ENCODE measurements at places on chromosomes 7 and 10. TPM values are rescaled to one million over a fixed set of nuclear protein-coding genes. Genes with fewer than 3 reads are reported as not detected.

GRCh38 chr10:14884082-14884481 is 5.4 kb downstream of the SUV39H2 start:
- no peak for DNase-seq
- H3K4me1 ChIP-seq: peaks cover 5% of the 10 kb centered on the region
- H3K27ac ChIP-seq: no peak overlapping the region
- H3K27me3 ChIP-seq: no peaks in the 10 kb centered on the region
- no peak overlapping the region for H3K4me3 ChIP-seq

UPK3B gene
- 1.2 TPM for total RNA-seq

OPTN gene
- total RNA-seq: 21.8 TPM

PAPSS2 gene
- 20.2 TPM for total RNA-seq

DNA sequence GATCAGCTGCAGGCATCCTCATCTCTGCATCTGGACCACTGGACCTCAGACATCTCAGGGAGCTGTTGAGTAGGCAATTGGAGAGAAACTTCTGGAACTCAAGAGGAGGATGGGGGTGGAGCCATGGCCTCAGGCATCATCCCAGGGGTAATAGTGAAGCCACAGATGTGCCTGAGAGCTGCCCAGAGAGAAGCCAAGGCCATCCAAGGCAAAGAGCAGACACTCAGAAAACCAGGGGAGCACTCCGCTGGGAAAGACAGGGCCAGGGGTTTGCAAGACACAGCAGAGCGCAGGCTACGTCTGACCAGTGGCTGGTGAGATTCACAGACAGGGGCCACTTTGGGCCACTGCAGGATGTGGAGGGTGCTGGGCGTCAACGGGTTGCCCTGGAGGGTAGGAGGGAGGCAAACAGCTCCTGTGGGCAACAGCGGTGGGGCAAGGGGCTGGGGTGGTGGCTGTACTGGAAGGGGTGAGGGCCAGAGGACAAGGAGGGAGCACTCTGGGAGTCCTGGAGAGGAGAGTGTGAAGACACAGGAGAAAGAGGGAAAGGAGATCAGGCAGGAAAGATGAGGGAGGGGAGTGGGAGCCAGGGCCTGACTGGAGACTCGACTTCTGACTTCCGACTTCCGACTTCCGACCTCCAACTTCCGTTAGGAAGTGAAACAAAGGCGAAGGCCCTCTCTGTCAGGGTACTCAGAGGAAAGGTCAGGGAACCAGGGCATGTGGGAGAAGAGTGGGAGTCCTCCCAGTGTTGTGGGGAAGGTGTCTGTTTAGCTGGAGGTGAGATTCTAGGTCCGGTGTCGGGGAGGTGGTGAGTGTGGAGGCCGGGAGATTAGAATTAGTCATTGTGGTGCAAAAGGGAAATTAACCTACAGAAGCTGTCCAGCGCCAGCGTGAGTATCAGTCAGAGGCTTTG is 69.7 kb upstream of the ANTXRL start:
- no peak overlapping the region for H3K4me3 ChIP-seq
- no peaks in the 10 kb centered on the region for H3K36me3 ChIP-seq
- no peaks in the 10 kb centered on the region for H3K4me1 ChIP-seq
- no peak for DNase-seq
- H3K27ac ChIP-seq: no peak overlapping the region

WEE2 gene
- not detected for total RNA-seq

GRCh38 chr10:88089498-88089897 is 226.1 kb downstream of the PTEN start:
- no peaks in the 10 kb centered on the region for H3K4me1 ChIP-seq
- no peak for DNase-seq
- H3K36me3 ChIP-seq: no peaks in the 10 kb centered on the region

DNA sequence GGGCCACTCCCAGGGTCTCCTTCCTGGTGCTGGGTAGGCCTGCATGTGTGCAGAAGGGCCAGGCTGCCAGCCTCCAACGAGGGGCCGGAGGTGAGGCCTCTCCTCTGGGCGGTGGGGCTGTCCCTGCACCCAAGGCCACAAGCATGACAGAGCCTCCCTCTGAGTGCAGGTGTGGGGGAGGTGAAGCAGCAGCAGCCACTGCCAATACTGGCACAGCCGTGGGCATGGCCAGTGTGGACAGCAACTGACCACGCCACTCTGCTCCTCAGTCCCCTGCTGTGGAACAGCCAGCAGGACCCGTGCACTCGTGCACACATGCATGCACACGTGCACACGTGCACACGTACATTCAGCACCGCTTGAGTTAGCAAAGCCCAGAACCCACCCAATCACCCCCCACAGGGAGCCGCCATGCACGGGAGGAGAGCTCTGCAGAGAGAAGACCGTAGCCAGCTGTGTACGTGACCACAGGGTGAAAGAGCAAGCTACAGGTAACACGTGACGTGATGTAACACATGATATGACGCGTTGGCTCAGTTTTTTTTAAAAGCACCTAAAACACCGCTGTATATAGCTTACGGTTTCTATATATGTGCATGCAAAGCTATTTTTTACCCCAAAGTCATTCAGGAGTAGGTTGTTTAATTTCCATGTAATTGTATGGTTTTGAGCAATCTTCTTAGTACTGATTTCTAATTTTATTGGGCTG is 23.1 kb downstream of the PAPOLB start:
- no peaks in the 10 kb centered on the region for H3K36me3 ChIP-seq
- H3K27ac ChIP-seq: peak overlapping the region; percentile 90
- H3K27me3 ChIP-seq: no peaks in the 10 kb centered on the region
- peak; percentile 40 for DNase-seq

DNA sequence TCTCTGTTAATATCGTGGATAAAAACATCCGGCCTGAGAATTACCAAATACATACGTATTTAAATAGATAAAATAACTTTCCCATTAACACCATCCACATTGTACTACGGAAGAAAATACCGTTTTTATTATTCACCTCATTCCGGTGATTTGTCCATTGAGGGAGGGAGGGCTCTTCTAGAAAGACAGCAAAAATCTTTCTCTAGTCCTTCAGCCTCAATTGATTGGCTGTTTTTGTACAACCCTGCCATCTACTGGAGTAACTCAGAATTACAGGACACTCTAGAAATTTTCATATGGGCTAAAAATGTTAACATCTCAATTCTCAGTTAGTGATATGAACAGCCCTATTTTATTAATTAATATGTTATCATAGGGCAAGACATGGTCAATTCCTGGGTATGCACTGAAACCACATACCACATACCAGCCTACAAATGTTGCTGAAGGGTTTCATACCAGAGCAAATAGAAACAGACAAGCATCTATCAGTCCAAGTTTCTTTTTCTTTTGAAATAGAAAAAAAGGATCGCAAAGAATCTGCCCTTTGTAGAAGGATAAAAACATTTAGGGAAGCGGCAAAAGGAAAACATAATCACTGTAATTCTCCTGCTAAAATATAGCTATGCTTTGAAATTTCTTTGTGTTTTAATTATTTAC is 55.8 kb upstream of the CDCA7L start:
- DNase-seq: no peak
- H3K27ac ChIP-seq: no peak overlapping the region
- H3K4me1 ChIP-seq: no peaks in the 10 kb centered on the region
- peaks cover 32% of the 10 kb centered on the region for H3K27me3 ChIP-seq

- DNase-seq: no peak
- H3K4me3 ChIP-seq: no peak overlapping the region
- H3K4me1 ChIP-seq: peaks cover 5% of the 10 kb centered on the region
Measured at GRCh38 chr7:112262036-112262435, 55.5 kb downstream of the ZNF277 start.

ANKRD1 gene
- 41.0 TPM for total RNA-seq

GRCh38 chr10:109977382-109977806 is 30.4 kb upstream of the ADD3 start:
- H3K4me3 ChIP-seq: no peak overlapping the region
- no peaks in the 10 kb centered on the region for H3K27me3 ChIP-seq

- no peak overlapping the region for H3K27ac ChIP-seq
- H3K36me3 ChIP-seq: no peaks in the 10 kb centered on the region
- no peak overlapping the region for H3K4me3 ChIP-seq
- no peaks in the 10 kb centered on the region for H3K4me1 ChIP-seq
- DNase-seq: no peak
Measured at GRCh38 chr7:150668472-150668911, 17.0 kb upstream of the GIMAP2 start.

DNA sequence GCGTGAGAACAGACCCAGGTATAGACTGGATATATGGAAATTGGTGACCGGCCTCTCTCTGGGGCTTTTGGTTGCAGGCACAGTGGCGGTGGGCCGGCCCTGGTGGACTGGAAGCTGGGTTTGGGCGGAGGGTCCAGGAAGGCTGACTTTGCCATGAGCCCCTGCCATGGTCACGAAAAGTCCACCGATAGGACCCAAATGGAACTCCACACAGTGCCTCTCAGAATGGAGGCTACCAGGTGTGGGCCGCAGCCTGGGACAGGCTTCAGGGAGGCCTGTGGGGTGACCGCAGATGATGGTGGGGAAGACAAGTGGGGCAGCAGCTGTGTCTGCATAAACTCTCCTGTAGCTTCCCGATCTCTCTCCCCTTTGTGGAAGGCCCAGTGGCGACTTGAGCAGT is 123.2 kb downstream of the DNAJB6 start:
- no peaks in the 10 kb centered on the region for H3K36me3 ChIP-seq
- no peaks in the 10 kb centered on the region for H3K4me1 ChIP-seq

DNA sequence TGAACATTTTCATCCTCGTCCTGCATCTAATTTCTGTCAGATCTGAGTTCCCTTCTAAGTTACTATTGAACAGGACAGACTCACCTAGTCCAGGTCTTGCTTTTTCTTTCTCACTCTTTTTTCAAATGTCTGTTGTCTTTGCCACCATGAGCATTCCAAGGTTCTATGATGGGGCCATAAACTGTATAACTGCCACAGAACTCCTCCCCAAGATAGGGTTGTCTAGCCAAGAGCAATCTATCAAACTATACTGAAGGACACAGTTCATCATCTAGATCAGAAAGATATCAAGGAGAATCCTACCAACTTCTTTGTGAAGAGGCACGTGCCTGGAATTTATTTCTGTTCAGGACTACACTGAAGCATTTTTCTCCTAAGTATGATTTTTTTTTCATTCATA is 50.1 kb upstream of the FEZF1 start:
- peaks cover 8% of the 10 kb centered on the region for H3K4me1 ChIP-seq
- H3K4me3 ChIP-seq: no peak overlapping the region
- H3K27ac ChIP-seq: no peak overlapping the region
- no peaks in the 10 kb centered on the region for H3K27me3 ChIP-seq

TUBAL3 gene
- total RNA-seq: not detected
